Neural cell (in vitro differentiated cells): ENCODE measurements at places on chromosomes 6 and 20. TPM values are rescaled to one million over a fixed set of nuclear protein-coding genes. Genes with fewer than 3 reads are reported as not detected.

The LHFPL5 gene
- polyA plus RNA-seq, result 0.17 TPM in 1 of 2 replicates, not detected in the other

The CD93 gene
- polyA plus RNA-seq, result not detected in 2 replicates

The LZTS3 gene
- 33.8 and 42.0 TPM in 2 replicates for polyA plus RNA-seq

The POU3F2 gene
- 35.3 and 35.7 TPM in 2 replicates for polyA plus RNA-seq

The PRRT1 gene
- polyA plus RNA-seq, result 0.22 TPM in 1 of 2 replicates, not detected in the other
